ENCODE measurements at places on chromosomes 3 and 15.
A peak's percentile ranks its signal among the peaks of the same experiment; 100 is the strongest.

DNA sequence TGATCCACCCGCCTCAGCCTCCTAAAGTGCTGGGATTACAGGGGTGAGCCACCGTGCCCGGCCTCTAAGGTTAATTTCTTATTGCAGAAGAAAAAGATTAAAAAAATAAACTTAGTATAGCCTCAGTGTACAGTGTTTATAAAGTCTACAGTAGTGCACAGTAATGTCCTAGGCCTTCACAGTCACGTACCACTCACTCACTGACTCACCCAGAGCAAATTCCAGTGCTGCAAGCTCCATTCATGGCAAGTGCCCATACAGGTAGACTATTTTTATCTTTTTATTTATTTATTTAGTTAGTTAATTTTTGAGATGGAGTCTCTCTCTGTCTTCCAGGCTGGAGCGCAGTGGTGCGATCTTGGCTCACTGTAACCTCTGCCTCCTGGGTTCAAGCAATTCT is 3.2 kb upstream of the FLNB start:
- DNase-seq = peak; percentile 46

GRCh38 chr3:72442759-72443158 is 405.5 kb downstream of the SHQ1 start:
- DNase-seq = no peak

GRCh38 chr15:80861731-80862170 is 82.6 kb downstream of the CEMIP start:
- no peak for DNase-seq

- peak; percentile 81 for DNase-seq
These were observed 683 bp upstream of the UNC45A start for GRCh38 chr15:90934256-90934948.

GRCh38 chr3:18234717-18235335 is 190.3 kb downstream of the SATB1 start:
- no peak for DNase-seq

GRCh38 chr3:41188306-41188705 is 11.0 kb upstream of the CTNNB1 start:
- DNase-seq = no peak

DNA sequence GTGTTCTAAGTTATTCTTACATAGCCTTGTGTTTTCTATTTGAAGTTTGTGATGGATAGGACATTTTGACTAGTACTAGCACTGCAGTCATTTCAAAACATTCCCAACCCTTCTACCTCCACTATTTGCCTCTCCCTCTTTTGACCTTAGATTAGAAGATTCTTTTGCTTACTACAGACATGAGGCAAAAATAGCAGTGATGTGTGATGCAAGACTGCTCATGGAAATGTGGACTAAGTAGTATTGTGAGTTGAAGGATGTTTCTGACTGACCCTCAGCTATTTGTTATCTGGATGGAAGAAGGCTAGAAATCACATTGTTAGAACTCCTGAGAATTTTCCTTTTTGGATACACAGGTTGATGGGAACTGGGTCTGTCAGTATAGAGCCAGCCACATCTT is 45.9 kb downstream of the ATP2C1 start:
- peak; percentile 68 for DNase-seq

- no peak for DNase-seq
These were observed 574.4 kb upstream of the SUCLG2 start for GRCh38 chr3:68228856-68229255.

- DNase-seq = no peak
These were observed 583 bp upstream of the RBSN start for GRCh38 chr3:15099364-15100098.

DNA sequence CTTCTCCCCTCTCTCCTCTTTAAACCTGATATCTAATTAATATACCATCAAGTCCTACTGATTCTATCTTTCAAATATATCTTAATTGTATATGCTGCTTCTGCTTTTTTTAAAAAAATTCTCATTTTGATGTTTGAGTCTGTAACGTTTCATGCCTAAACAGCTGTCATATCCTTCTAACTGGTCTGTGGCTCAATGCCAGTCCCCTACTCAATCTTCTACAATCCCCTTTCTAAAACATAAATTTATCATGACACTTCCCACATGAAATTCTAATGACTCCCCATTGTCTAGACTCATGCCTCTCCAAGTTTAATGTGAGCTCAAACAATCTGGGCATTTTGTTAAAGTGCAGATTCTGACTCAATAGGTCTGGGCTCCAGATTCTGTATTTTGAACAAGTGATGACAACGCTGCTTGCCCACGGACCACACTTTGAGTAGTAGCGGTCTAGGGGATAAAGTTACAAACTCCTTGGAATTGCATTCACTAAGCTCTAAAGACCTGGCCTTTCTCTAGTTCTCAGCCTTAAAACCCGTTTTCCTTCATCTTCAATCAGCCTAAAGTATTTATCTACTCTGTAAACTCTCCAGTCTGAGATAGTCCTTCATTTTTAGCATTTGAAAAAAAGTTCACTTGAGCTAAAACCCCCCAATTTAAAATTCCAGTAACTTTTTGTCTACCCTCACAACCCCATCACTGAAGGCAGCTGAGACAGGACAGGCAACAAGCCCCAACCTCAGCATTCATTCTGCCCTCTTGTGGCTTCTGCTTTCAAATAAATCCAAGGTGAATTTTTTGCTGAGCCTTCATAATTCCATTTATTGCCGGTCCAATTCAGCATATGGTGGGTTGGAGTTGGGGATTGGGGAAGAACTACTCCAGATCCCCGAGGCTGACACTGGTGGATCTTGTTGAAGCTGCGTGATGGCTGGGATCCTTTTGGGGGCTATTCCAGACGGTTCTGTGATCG is 88.1 kb upstream of the THRB start:
- DNase-seq = peak; percentile 21

DNA sequence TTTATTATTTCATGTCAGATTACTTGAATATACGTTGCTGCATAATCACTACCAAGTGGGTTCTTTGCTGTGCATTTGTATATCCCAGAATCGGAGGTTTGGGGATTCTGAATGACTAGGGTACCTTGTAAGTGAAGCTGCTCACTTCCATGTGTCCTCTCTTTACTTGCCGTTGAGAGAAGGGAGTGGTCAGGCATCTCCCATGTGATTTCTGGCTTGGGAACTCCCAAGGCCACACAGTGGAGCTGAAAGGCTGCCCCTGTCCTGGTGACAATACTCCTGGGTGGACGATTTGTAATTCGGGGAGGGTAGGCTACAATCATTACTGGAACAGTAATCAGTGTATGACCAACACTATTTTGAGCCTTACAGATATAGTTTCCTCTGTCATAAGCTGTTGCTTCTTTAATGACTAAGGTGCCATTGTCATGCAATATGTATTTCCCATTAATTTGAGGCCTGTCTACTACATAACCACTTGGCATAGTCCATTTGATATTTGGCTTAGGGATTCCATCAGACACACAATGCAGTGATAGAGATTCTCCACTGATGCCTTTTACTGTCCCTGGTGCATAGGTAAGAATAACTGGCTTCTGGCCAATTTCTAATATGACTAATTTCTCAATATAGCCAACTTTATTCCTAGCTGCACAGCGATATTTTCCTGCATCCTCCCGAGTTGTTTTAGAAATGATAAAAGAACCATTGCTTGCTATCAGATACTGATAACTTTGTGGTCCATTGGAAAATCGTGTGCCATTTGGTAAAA is 24.0 kb downstream of the IGSF10 start:
- no peak for DNase-seq

DNA sequence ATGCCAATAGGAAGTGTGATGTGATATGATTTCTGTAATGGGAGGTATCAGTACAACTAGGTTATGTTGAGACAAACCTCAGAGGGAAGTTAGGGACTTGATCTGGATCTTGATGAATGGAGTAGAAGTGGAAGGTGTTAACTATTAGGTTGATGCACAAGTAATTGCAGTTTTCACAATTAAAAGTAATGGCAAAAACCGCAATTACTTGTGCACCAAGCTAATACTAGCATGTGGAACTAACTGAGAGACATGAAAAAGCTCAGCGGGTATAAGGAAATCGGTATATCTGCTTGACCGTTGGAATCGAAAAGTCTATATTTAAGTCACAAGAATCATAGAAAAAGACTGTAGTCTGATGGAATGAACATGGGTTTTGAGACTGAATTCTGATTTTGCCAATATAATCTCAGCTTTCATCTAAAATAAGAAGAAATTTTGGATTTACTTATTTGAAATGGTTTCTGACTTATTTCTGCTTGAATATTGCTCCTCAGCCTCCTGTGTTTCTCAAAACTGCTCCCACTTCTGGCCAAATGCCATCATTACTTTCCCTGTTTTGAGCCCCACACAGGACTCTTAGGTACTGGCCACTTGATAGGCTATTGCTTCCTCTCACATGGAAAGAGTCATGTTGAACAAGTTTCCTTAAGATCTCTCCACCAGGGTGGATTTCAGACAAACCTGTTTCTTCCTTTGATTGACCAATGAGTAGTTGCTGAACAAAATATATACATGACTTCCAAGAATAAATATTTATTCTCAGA is 271.5 kb upstream of the COL8A1 start:
- DNase-seq = no peak

DNA sequence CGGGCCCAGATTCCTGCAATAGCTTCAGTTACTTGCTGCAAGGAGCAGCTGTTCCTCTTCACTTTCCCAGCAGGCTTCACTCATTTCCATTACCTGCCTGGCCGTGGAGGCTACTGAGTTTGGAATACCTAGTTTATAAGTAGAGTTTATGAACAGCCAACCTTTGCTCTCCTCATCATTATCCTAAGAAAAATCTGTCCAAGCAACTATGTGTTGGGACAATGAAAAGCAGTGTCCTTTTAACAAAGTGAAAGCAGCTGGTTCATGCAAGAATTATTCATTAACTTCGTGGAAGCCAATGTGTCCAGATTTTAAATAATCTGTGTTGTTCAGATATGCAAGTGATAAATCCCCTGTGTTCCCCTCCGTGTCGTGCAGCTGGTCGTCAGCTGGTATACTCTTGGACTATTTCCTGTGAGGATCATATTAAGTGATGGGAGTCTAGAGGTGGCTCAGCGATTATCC is 39.3 kb upstream of the SSR3 start:
- DNase-seq = no peak

DNA sequence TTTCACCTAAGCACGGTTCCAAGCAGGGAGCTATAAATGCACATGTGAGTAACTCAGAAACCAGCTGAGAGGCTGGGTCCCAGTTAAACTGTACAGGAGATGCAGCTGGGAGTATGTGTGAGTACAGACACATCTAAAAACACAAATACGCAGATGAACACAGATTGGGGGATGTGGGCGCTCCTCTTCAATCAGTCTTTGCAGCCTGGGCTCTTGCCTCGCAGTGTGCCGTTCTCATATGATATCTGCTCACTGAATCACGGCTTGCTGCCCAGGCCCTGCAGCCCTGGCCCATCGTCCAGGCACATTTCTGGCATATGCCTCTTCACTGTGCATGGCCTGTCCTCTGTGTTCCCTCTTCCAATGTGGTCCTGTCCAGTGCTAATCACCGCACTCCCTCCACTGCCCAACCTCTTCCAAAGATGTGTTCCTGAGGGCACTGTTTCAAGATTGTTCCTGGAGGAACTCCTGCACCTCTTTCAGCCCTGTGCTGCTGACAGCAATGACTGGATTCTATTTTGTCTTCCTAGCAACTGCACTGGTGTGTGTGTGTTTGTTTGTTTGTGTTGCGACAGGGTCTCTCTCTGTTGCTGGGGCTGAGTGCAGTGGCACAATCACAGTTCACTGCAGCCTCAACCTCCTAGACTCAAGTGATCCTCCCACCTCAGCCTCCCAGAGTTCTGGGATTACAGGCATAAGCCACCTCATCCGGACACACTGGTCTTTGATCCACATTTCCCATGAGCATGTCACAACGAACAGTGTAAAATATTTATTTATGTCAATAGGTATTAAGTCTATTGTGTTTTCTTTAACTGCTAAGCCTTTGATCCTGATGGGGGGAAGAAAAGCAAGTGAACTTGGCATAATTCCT is 17.0 kb downstream of the CA12 start:
- DNase-seq = no peak

- DNase-seq = no peak
These were observed 134.1 kb upstream of the ARPP21 start for GRCh38 chr3:35505181-35505580.

GRCh38 chr3:45123581-45124269 is 22.5 kb downstream of the CDCP1 start:
- DNase-seq = peak; percentile 81

- DNase-seq = no peak
These were observed 17.1 kb upstream of the RASA2 start for GRCh38 chr3:141469720-141470119.

GRCh38 chr15:90058308-90058707 is 44.0 kb downstream of the IDH2 start:
- DNase-seq = no peak

DNA sequence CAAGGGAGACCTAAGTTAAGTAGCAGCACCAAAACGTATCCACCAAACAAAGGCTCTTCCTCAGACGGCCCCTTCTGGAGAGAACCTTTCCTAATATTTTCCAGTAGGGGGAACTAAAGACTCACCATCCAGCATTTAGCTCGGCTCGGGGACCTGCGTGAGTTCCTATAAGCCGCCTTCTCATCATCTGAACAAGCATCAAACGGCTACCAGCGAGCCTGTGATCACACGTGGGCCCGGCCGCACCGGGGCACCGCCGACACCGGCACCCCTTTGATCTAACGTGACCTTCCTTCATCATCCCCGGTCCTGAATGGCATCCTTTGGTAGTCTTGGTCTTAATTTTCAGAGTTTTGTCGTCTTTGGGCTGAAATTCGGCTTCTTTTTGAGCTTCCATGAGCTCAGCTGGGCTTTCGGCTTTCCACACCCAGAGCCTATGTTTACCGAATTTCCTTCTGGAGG is 1.4 kb upstream of the ROBO2 start:
- DNase-seq = peak; percentile 80

DNA sequence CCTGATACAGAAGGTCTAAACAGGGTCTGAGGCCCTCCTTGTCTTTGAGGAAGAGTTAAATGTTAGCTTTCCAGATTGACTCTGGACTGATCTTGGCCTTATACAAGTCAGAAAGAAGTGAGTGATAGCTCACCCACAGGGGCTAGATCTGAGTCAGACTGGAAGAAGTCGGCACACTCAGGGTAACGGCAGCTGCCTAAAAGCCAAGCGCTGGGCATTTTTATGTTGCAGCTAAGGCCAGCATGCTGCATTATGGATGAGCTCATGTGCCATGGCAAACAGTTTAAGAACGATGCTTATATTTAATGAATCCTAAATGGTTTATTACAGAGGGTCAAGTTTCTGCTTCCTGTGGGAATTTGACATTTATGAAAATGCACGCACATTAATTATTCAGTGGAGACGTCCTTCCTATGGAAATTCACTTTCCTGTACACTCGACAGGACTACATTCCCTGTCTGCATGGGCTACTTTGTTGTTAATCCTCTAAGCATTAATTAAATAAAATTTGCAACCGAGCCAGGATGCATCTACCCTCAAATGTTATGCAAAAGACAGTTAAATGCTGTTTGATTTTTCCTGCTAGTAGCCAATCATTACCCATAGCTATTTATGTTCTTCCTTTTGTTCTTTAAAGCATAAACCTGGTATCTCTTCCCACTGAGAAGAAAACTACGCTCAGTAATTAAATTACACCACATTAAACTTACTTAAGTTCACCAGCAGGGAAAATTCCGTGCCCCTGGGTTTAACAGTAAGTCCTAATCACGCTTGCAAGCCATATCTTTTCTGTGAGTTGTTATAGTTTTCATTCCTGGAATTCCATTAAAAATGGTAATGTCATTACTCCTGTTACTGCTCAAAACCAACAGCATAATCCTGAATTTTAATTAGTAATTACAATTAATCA is 762.7 kb upstream of the CFAP20DC start:
- peak; percentile 66 for DNase-seq

Data from fibroblast of villous mesenchyme (primary cell).